ENCODE measurements at places on chromosomes 12 and 14. TPM values are rescaled to one million over a fixed set of nuclear protein-coding genes. Genes with fewer than 3 reads are reported as not detected.

The TAS2R14 gene
- 2.4 TPM for total RNA-seq

The MYF5 gene
- total RNA-seq = not detected

The SPX gene
- total RNA-seq = 0.45 TPM

The FGF23 gene
- total RNA-seq = not detected

The CDKN3 gene
- total RNA-seq = 1.7 TPM

The STAC3 gene
- total RNA-seq = 3.9 TPM

- no peak for DNase-seq
Measured at GRCh38 chr12:103799857-103800771, 40.9 kb downstream of the NT5DC3 start.

DNA sequence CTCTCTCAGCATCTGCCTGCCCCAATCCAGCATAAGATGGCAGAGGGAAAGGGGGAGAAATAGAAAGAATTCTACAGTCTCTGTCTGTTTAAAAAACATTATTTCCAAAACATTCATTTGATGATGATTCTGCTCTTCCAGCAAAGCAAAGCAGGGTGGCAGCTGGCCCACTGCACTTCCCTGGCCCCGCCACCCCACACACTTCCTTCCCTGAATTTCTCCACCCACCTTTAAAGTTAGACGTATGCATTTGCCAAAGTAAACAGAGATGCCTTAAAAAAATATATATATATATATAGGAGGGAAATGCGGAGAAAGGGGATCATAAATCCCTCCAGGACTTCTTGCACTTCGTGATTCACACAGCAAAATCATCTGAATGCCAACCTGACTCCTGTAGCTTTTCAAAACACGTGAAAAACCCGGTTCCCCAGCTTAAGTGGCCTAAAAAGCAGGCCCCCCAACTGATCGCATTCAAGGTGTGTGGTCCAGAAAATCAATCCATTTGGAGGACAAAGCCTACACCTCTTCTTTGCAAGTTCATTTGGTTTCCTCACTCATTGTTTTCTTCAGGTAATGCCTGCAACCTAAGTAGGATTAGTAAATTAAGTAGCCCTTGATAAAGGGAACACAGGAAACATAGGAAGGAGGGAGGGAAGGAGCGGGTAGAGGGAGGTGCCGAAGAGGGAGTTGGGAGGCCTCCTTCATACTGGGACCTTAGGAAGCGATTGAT, 68.8 kb downstream of the LLPH start:
- DNase-seq = no peak

GRCh38 chr12:73225371-73225937, 953.3 kb downstream of the TRHDE start:
- DNase-seq = no peak

GRCh38 chr12:19166387-19166786, 36.9 kb downstream of the PLEKHA5 start:
- DNase-seq = no peak

DNA sequence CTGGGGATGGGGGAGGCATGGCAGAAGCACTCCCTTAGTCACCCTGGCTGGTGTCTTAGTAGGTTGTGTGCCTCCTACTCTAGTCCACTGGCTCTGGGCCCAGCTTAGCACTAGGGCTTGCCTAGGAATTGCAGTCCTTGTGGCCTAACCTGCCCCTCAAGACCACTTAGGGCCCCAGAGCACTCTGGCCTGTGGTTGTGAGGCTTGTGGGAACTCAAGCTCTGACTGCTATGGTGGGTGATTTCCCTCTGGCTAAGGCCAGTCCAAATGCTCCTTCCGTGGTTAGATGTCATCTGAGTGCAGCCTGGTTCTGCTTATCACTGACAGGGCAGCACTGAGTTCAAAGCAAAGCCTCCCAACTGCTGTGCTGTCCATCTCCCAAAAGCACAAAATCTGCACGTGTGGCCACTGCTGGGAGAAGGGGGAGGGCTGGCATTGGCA, 20.2 kb downstream of the FGD4 start:
- no peak for DNase-seq

DNA sequence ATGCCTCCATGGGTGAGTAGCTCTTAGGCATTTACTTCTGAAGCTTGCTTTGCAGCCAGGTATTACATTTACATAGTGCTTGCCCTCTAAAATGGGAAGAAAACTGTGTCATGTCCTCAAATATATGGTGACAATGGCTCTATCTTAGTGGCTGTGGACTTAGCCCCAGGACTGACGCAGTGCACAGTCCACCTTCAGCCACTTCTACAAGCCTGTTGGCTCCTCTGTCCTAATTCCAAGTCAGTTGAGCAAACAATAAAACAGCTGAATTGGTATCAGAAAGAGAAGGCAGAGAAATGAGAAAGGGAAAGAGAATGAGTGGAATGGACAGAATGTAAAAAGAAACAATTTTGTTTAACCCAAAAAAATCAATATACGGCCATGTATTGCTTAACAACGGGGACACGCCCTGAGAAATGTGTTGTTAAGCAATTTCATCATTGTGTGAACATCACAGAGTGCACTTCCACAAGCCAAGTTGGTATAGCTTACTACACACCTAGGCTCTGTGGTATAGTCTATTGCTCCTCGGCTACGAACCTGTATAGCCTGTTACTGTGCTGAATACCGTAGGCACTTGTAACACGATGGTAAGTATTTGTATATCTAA, 93.5 kb downstream of the GRIN2B start:
- DNase-seq = no peak

DNA sequence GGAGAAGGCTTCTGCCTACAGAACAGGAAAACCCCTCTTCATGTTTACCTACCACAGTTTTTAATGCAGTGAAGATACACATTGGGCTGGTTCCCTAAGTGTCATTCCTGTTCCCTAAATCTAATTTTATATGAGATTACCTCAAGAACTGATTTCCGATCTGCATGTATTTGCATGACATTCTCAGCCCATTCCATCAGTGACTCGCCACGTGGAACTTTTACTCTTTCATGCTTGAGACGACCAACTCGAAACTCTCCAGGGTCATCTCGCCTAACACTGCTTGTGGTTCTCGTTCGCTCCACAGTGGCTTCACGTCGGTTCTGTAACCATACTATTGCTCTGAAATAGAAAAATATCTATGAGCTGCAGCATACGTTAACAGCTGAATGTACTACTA, 83.1 kb upstream of the STRN3 start:
- DNase-seq = no peak

DNA sequence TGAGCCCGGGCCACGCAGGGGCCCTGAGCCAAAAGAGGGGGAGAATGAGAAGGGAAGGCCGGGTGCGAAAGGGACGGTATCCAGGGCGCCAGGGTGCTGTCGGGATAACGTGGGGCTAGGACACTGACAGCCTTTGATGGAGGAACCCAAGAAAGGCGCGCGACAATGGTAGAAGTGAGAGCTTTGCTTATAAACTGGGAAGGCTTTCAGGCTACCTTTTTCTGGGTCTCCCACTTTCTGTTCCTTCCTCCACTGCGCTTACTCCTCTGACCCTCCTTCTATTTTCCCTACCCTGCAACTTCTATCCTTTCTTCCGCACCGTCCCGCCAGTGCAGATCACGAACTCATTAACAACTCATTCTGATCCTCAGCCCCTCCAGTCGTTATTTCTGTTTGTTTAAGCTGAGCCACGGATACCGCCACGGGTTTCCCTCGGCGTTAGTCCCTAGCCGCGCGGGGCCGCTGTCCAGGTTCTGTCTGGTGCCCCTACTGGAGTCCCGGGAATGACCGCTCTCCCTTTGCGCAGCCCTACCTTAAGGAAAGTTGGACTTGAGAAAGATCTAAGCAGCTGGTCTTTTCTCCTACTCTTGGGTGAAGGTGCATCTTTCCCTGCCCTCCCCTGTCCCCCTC, 3.0 kb downstream of the SSTR1 start:
- DNase-seq = no peak

DNA sequence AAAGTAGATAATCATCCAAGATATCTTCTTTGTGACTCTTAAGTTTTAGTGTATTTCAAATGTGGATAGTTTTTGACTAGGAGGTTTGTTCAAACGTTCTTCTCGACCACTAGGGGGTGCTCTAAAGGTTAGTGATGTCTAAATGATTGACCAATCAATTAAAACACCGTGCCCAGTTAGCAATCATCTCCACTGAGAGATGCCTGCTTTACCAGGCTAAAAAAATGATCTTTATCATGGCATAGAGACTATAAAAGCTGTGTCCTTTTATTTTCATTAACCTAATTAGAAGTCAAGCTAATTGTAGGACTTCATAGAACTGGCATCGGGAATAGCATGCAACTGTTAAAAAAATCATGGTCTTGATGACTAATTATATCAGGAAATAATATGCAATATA, 153.9 kb downstream of the PRKCH start:
- DNase-seq = no peak

GRCh38 chr14:45799511-45799910, 546.5 kb upstream of the MIS18BP1 start:
- no peak for DNase-seq

GRCh38 chr12:55036326-55037115, 16.7 kb downstream of the NEUROD4 start:
- no peak for DNase-seq

- DNase-seq = no peak
Measured at GRCh38 chr14:51652168-51653078, 713 bp downstream of the FRMD6 start.

DNA sequence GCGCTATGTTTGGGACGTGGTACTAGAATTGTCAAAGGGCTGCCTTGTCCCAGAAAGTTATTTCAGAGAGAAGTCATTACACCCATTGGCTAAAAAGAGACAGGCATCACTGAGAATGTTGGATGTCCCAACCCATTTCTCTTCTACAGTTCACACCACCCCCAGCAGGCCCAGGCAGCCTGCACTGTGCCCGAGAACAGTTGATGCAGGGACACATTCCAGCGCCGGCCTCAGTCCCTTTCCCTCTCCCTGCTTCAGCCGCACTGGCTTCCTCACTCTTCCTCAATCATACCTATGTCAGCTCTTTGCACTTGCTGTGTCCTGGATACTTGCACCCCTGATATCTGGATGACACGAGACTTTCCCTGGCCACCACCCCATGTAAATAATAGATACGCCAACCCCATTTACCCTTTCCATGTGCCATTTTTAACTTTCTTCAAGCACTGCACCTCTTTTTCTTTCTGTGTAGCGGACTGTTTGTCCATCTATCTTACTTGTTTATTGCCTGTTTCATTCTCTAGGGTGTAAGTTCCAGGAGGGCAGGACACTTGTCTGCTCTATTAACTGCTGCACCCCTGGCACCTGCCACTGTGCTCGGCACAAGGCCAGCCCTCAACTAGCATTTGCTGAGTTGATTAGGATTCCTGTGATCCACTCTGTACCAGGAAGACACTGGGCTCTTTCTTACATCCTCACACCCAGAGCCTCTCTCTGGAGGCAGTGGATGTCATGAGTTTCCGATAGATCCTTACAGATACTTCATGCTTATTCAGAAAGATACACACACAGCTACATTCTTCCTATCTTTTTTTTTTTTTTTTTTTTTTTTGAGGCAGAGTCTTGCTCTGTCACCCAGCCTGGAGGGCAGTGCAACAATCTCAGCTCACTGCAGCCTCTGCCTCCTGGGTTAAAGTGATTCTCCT, 76.6 kb upstream of the CEP83 start:
- DNase-seq = no peak

DNA sequence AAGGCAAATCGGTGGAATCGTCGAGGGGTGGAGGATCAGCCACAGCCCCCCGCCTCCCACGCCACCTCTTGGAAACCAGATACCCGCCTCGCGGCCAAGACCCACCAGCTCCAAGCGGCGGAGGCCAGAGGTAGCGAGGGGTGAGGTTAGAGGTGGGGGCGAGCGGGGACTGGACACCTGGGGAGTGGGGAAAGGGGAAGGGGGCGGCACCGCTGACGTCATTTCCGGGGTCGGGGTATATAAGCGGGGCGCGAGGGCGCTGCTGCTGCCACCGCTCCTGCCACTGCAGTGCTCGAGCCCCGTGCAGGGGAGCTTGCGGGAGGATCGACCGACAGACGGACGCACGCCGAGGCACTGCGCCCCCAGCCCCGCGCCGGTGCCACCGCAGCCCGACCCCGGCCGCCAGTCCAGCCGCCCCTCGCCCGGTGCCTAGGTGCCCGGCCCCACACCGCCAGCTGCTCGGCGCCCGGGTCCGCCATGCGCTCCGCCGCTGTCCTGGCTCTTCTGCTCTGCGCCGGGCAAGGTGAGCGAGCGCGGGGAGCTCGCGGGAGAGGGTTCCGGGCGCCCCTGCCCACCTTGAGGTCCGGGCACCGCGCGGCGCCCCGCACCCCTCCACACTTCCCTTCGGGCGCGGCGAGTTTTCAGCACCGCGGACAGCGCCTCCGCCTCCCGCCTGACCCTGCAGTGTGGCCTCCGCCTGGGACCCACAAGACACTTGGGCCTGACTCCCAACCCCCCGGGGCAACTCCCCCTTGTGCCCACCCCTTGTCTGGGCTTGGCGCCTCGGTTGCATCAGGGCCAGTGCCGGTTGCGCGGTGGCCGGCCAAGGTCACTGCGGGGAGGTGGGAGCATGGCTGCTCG, at the start of gene CHGA:
TSS of gene CHGA (plus strand) at position 268 of the 861 bp plus-strand sequence. CDS start at position 478, 210 bp downstream.
- no peak for DNase-seq

GRCh38 chr12:48875944-48876515, 10.4 kb upstream of the RND1 start:
- no peak for DNase-seq

GRCh38 chr12:101779626-101780025, 40.4 kb upstream of the SYCP3 start:
- DNase-seq = no peak

- DNase-seq = no peak
Measured at GRCh38 chr14:90409209-90409730, 12.4 kb downstream of the CALM1 start.

Data from mesenteric fat pad (tissue), 1 donor.